Activated CD4-positive, alpha-beta T cell treated with anti-CD3 and anti-CD28 coated beads, Interleukin-2, Interleukin-6, amounts not matched to agents 100 ng/mL and 50 ng/mL, durations not matched to agents 16 hours and 8 hours (primary cell): ENCODE measurements at places on chromosomes 6 and 20.

GRCh38 chr20:9668381-9668780, 154.0 kb downstream of the LAMP5 start:
- no peak for DNase-seq

DNA sequence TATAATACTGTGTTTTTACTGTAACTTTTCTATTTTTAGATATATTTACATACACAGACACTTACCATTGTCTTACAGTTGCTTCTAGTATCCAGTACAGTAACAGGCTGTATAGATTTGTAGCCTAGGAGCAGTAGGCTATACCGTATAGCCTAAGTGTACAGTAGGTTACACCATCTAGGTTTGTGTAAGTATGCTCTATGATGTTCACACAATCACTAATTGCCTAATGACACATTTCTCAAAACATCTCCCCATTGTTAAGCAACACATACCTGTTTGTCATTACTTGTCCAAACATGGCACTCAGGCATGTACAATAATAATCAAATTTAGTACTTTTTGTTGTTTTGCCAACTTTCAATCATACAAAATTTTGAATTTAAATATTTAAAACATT, 757.3 kb downstream of the DOK5 start:
- DNase-seq: no peak

DNA sequence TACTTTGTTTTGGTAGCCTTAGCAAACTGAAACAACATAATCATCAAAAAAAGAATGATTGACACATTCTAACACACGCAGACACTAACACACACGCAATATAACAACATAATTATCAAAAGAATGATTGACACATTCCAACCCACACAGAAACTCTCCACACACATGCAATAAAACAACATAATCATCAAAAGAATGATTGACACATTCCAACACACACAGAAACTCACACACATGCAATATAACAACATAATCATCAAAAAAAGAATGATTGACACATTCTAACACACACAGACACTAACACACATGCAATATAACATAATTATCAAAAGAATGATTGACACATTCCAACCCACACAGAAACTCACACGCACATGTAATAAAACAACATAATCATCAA, 172.4 kb downstream of the THBS2 start:
- no peak for DNase-seq

DNA sequence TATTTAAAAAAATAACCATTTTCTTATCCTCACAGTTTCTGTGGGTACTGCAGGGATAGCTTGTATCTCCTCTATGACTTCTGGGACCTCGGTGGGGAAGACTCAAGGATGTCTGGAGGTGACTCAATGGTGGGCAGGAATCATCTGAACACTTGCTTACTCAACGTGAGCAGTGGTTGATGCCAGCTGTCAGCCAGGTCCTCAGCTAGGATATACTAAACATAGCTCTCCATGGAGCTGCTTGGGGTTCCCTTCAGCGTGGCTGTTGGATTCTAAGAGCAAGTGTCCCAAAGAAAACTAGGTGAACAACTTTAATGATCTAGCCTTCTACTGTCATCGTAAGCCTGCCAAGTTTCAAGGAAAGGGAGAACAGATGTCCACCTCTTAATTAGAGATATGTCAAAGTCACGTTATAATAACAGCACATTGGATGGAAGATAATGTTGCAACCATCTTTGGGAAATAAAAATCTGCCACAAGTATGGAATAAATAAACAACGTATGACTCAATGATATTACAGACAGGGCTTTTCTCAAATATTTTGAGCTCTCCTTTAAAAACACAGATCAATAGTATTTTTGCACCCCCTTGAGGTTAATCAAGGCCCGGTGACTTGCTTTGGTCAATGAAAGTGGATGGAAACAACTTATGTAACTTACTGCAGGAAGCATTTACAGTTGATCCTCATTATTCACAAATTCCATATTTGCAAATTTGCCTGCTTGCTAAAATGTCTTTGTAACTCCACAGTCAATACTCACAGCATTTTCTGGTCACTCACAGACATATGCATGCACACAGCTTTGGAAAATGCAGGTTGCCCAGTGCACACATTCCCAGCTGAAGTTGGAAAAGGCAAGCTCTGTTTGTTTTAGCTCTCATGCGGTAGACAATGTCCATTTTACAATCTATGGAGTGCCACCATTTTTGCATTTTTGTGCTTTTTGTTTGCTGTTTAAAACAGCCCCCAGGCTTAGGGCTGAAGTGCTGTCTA, 6.6 kb upstream of the HEBP2 start:
- no peak for DNase-seq

GRCh38 chr6:120274547-120274946, 925.0 kb upstream of the MAN1A1 start:
- no peak for DNase-seq

DNA sequence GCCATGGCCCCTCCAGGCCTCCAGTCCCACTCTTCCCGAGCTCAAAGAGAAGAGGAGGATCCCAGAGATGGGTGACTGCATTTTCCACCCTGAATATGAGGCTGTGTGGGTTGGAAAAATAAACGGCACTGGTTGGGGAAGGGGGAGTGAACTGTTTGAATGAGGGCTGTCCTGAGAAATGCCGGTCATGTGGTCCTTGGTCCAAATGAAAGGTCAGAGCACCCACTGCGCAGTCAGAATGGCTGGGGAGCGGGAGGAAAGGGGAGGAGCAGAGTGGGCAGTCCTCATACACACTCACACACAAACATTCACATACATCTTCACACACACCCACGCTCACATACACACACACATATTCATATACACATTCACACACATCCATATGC, 83.1 kb downstream of the MRPL14 start:
- no peak for DNase-seq

GRCh38 chr6:53330137-53330536, 18.6 kb downstream of the ELOVL5 start:
- DNase-seq: no peak

GRCh38 chr6:113526553-113526952, 330.6 kb upstream of the MARCKS start:
- no peak for DNase-seq

DNA sequence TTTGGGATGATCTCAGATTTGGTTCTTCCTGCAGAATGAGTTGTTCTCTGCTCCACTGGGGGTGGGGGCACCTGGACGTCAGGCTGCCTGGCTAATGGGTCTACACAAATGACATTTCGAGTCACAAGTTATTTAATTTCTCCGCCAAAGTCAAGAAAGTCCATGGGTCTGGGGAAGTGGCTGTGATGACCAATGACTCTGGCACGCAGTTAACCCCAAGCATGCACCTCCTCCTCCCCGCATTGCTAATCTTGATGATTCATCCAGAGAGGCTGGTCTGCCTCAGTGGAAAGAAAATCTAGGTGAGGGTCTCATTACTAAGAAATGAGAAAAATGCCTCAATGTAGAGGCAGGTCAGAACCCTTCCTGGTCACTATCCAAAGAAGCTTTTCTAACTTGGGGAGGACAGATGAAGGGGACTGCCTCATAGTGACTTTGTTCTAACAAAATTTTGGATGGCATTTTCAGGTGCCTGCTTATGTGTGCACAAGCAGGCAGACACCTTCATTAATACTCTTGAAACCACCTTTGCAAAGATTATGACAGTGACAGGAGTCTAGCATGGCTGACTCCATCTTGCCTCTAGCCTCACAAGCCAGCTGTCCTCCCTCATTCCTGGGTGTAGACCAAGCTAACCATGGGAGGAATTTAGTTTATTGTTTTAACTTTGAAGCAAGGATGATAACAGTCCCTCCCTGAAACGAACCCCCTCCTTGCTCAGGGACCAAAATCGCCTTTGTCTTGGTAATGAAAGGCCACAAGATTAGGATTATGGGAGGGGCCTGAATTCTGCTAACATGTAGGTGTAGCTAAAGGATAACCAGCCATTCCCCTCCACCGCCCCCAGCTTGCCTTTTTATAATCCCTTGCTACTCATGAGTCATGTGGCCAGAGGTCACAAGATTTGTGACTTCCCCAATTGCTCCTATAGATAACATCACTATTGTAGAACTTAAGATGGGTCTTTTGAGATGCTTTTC, 98.6 kb upstream of the MRPS10 start:
- DNase-seq: peak; percentile 75

DNA sequence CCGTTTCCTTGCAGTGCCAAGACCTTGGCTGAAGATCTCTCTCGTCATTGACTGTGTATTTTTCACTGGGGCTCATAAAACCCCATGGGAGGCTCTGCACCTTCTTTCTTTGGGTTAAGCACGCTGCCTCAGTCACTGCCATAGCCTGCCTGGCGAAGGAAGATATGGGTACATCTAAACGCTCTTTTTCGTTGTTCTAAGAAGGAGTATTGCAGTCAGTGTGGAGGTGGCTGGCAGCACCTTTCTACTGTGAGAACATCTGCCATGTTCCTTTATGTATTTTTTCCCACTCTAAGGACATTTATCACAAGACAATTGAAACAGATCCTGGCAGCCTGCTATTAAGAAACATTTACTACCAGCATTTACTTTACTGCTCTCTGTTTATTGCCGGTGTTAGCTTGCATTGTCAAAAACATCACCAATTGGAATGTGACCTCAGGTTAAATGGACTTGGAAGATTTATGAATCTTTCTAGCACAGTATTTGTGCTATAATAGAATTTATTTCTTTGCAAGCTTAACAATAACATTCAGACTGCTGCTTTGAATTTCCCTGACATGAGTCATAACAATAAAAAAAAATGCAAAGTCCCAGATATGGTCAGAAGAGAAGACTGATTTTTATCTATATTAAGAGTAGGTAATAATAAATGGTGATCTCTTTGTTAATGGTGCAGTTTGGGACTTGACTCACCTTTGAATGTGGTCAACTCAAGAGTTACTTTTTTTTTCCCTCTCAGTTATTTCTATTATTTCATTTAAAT, 62.2 kb upstream of the CLDN20 start:
- no peak for DNase-seq
